CD4-positive, alpha-beta T cell (primary cell): ENCODE measurements at places on chromosomes 11 and 22.

DNA sequence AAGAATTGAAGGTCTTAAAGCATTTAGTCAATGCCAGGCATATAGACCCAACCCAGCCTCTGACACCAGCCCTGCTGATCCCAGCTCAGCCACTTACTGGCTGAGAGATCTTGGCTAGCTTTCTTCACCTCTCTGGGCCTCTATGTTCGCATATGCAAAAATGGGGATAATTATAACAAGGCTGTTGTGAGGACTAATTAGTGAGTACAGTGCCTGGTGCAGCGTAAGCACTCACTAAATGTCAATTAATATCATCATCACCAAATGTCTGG is 10.5 kb downstream of the CHST1 start:
- DNase-seq: no peak

DNA sequence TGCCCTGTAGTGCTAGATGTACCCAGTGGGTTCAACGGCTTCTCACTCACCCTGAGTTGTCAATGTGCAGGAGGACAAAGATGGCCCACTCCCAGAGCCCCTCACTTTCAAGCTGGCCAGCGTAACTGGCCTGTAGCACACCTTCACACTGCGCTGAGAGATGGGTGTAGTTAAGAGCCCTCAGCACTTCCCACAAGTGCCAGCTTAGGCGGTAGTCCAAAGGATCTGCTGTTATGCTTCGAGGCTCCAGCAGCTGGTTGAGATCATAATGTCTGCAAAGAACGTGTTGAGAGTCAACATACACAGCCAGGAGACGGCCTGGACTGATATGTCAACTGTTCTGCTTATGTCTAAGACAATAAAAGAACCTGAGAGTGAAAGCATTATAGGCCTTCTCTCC is 14.7 kb upstream of the CHRNA10 start:
- no peak for DNase-seq

GRCh38 chr11:76025817-76026216 is 180.5 kb downstream of the WNT11 start:
- DNase-seq: no peak

GRCh38 chr22:25403811-25404471 is 160.5 kb upstream of the GRK3 start:
- DNase-seq: no peak
